ENCODE measurements at places on chromosomes 11 and 22.

- no peak for DNase-seq
Measured at GRCh38 chr11:79150320-79150719, 290.5 kb downstream of the TENM4 start.

- DNase-seq, result no peak
Measured at GRCh38 chr11:134700101-134700640, 288.1 kb upstream of the B3GAT1 start.

DNA sequence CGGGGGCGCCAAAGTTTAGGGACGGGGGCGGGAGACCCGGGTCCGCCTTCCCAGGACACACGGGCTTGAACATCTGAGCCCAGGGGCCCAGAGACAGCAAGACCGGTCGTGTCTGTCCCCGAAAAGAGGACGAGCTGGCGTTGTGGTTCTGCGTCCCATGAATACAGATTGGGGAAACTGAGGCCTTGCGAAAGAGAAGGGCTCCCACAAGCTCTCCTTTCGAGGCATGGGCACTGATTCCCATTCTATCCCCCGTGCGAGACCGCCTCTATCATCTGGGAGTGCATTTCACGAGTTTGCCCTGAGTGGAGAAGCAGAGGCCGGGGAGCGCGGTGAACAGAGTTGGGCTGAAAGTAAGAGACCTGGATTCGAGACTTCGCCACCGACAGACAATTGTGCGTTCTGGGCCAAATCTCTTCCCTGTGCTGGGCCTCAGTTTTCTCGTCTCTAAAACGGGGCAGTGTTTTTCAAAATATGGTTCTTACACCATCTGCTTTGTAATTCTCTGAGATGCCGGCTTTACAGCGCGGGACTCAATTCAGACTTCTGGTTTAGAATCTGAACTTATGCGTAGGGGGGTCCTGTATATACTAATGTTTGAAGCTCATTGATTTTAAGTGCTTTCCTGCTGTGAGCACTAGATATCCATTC is 471 bp downstream of the RNF185 start:
- DNase-seq, result no peak

GRCh38 chr11:93689240-93689639 is 27.8 kb downstream of the CEP295 start:
- DNase-seq, result no peak

- no peak for DNase-seq
Measured at GRCh38 chr11:28296426-28296825, 188.2 kb downstream of the METTL15 start.

DNA sequence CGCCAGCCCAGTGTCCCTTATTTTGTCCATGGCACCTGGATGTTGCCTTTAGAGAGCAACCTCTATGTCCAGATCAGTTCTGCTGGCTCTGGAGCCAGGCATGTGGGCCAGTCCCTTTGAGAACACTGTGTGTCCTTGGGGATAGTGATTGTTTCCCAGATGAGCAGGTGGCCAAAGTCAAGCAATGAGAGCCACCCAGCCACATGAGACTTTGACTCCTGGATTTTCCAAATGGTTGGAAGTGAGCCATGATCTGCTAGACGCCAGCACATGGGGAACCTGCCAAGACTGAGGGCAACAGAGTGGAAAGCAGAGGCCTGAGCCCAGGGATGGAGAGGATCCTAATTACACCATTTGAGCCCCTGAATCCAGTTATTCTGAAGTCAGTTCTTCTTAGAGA is 479.8 kb downstream of the OPCML start:
- DNase-seq, result no peak
